ENCODE measurements at places on chromosomes 12 and 14.

GRCh38 chr12:31234955-31235867 is 90.7 kb downstream of the SINHCAF start:
- no peak for DNase-seq

- DNase-seq: no peak
Measured at GRCh38 chr14:32633224-32633859, 304.2 kb downstream of the AKAP6 start.

- DNase-seq: no peak
Measured at GRCh38 chr14:89417465-89418225, 612 bp upstream of the FOXN3 start.

DNA sequence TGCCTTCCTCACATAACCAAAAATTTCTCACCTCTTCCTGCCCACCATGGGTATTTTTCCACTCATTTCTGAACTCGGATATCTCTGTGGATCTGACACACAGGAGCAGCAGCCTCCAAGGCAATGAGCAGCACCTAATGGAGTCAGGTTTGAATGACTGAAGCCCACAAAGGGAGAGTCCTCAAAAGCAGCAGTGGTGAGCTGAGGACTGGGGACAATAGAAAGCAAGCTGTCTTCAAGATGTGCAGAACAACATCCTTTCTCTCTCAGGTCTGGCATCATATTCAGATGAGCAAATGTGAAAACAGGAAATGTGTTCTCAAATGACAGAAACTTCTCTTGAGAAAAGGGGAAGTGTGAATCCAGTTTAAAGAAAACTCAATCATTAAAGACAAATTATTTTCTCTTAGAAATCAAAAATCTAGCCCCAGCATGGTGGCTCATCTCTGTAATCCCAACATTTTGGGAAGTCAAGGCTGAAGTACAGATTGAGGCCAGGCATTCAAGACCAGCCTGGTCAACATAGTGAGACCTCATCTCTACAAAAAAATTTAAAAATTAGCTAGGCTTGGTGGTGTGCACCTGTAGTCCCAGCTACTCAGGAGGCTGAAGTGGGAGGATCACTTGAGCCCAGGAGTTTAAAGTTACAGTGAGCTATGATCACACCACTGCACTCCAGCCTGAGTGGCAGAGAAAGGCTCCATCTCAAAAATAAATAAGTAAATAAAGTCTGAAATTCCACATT is 54.2 kb downstream of the C12orf42 start:
- no peak for DNase-seq

DNA sequence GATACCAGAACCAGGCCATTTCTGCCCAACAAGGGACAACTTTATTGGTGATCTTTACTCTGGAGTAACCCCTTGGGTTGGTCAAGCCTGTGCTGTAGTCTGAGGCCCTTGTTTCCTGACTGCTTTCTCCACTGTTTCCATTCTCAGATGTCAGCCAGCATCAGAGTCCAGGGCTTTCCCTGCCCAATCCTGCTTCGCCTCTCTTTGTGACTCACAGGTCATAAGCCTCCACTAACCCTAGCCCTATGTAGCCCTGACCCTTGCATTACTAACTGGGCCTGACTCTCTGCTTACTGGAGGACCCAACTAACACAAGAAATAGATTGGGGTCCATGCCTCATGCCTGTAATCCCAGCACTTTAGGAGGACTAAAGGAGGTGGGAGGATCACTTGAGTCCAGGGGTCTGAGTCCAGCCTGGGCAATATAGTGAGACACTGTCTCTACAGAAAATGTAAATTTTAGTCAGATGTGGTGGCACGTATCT is 8.6 kb upstream of the SNRNP35 start:
- no peak for DNase-seq

GRCh38 chr14:85024931-85025330 is 505.0 kb upstream of the FLRT2 start:
- no peak for DNase-seq

Data from iPS DF 6.9 (cell line).